ENCODE measurements at places on chromosomes 4 and X. TPM values are rescaled to one million over a fixed set of nuclear protein-coding genes. Genes with fewer than 3 reads are reported as not detected.

Gene DAPP1
- 0.87 TPM for polyA plus RNA-seq

Gene NWD2
- not detected for polyA plus RNA-seq

- DNase-seq, result no peak
Observed at GRCh38 chr4:30601070-30601865, 118.9 kb upstream of the PCDH7 start.

Gene ESX1
- polyA plus RNA-seq, result not detected

- no peak for DNase-seq
Observed at GRCh38 chr4:48247142-48247877, 22.3 kb downstream of the TEC start.

Gene ANAPC4
- polyA plus RNA-seq, result 31.8 TPM

DNA sequence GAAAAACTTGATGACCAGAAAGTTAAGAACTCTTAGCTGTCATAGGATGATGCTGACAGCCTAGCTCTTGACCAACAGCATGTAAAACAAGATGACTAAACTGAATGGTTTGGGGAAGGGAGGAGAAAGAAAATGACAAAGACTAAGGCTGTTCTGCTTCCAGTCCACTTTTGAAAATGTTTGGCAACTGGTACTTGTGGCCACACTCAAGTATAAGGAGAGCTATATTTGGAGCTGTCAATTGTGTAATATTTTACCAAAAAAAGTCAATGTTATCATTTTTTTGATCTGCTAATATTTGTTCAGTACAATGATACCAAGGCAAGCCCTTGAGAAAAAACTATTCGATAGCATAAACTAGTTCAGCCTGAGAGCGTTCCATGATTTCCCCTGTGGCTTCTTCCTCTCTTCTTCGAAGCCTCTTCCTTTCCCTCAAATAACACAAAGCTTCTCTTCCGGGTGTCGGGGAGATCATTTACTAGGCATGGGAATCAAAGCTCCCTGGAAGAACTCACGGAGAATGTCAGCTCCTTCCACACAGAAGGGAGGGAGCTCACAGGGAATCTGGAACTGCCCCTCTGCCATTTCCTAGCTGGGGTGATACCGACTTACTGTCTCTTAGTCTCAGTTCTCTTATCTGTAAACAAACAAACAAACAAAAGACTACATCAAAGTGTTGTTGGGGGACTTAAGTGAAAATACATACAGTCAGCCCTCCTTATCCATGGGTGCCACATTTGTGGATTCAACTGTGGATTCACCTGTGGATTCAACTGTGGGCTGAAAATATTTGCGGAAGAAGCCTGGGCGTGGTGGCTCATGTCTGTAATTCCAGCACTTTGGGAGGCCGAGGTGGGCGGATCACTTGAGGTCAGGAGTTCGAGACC lies 82.6 kb downstream of the SCD5 start:
- no peak for DNase-seq

- DNase-seq, result no peak
Observed at GRCh38 chr4:11179796-11180195, 248.9 kb downstream of the HS3ST1 start.

DNA sequence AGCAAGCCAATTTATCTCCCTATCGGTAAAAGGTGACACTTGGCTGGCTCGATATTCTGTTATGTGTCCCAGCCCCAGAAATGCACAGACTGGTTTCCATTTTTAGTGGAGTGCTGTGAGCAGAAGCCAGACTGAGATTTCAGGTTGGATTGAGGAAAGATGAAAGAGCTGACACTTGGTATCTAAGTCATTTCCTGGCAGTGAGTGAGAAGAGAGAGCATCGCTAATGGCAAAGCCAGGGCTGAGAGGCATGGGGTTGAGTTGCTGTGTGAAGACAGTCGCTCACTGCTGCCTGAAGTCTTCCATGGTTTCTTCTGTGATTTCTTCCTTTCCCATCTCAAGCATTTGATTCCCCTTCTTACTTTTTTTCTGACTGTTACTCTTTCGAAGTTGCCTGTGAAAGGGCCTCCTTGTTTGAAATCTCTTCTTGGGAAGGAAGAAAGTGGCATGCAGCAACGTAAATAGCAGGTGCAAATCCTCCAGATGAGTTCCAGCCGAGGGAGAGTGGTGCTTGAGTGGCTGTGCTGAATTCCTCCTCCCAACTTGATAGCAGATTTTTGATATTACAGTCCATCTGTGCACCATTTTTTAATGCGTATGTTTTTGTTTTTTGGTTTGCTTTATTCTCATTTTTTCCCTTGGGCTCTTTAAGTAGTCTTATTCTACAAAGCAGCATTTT lies 109.2 kb upstream of the LIMCH1 start:
- no peak for DNase-seq

Gene LDB2
- 41.9 TPM for polyA plus RNA-seq

Gene ABCB7
- polyA plus RNA-seq, result 17.0 TPM

Measured in muscle of back (tissue), 13 donors.